EL (cell line): ENCODE measurements at places on chromosomes 3 and 15.

- no peak for DNase-seq
These were observed 3.2 kb upstream of the SLC4A7 start for GRCh38 chr3:27487383-27487782.

DNA sequence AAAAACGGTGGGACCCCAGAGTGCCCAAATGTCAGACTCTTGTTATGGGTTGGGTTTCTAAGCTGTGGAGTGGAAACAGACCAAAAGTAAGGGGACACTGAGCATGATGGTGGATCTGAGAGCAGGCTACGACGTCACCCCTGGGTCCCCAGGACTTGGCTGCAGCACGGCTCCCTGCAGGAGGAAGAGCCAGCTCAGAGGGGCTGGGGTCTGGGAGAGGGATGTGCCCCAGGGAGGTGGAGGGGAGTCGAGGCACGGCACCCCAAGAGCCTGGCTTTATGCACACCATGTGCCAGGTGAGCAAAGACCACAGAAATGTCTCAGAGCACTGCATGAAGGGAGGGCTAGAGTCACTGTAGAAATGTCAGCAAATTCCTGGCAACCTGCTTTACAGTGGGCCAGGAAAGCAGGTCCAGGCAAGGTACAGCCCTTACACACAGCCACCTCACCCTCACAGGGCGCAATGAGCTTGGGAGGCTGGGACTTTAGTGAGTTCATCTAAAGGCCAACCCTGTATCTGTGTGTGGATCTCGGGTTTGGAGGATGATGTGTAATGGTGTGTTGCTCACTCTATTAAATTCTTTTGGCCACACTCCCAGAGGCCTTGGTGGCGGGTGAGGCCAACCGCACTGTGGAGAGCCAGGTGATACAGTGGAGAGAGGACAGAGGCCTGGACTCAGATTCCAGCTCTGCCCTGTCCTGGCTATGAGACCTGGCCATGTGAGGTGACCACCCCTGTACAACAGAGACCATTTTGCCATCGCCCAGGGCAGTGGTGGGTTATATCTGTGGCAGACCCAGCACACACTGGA is 14.1 kb downstream of the CTSH start:
- peak; percentile 91 for DNase-seq

- DNase-seq, result peak; percentile 21
These were observed 4.4 kb downstream of the ITIH3 start for GRCh38 chr3:52798978-52799476.

GRCh38 chr3:157543501-157544035 is 40.4 kb upstream of the VEPH1 start:
- no peak for DNase-seq

DNA sequence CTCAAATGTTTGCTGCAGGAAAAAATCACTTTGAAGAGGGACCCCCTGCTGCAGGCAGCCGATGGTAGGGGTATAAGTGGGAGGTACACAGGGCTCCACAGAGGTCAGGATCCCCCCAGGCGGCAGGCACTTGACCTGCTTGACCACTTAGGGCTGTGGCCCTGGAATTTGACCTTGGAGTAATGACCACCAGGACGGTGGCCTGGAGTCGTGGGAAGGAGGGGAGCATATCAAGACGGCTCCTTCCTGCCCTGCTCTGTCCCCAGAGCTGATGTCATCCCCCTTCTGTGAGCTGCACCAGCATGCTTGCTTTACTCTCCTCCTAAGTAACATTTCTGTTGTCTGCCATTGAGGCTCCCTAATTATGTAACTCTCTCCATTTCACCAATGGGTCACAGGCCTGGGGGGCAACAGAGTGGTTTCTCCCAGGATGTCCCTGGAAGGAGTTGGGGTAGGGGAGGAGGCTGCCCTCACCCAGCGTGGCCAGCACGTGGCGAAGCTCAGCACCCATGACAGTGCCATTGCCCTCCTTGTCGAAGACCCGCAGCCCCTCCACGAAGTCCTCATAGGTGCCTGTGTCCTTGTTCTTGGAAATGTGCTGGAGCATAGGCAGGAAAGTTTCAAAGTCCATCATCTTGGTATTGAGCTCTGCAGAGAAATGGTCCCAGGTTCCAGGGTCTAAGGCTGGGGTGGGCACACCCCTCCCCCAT is 4.1 kb downstream of the MYL3 start:
- no peak for DNase-seq

GRCh38 chr3:149388001-149388440 is 10.6 kb upstream of the TM4SF1 start:
- DNase-seq, result peak; percentile 90

DNA sequence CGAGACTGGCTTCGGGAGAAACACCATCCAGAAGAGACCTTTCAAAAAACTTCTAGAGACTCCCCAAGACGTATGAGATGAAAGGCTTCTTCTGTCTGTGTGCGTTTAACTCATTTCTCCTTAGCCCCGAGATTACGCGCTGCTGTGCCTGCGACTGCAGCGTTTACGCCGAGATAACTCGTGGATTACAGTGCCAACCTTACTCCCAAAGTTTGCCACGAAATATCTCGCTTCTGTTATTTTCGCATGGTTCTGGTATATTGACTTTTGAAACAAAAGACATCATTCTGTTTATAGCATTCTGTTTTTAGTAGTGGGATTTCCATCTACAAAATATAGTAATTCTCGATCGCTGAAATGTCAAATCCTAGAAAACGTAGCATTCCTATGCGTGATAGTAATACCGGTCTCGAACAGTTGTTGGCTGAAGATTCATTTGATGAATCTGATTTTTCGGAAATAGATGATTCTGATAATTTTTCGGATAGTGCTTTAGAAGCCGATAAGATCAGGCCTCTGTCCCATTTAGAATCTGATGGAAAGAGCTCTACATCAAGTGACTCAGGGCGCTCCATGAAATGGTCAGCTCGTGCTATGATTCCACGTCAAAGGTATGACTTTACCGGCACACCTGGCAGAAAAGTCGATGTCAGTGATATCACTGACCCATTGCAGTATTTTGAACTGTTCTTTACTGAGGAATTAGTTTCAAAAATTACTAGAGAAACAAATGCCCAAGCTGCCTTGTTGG is 467 bp downstream of the PGBD4 start:
- no peak for DNase-seq

DNA sequence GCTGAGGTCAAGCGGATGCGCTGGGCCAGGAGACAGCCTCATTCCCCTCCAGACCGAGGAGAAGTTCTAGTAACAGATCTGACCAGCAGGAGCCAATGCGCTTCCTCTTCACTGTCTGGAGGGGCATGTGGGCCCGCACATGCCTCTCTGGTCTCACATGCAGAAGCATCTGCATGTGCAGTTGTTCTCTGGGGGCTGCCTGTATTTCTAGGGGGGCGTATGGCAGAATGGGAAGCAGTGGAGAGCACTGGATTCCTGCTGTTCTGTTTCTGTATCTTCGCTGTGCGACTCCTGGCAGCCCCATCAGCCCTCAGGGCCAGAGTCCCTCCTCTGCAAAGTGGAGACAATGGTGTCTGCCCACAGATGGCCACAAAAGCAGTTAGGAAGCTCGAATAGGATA is 170.4 kb upstream of the IQSEC1 start:
- DNase-seq, result no peak

DNA sequence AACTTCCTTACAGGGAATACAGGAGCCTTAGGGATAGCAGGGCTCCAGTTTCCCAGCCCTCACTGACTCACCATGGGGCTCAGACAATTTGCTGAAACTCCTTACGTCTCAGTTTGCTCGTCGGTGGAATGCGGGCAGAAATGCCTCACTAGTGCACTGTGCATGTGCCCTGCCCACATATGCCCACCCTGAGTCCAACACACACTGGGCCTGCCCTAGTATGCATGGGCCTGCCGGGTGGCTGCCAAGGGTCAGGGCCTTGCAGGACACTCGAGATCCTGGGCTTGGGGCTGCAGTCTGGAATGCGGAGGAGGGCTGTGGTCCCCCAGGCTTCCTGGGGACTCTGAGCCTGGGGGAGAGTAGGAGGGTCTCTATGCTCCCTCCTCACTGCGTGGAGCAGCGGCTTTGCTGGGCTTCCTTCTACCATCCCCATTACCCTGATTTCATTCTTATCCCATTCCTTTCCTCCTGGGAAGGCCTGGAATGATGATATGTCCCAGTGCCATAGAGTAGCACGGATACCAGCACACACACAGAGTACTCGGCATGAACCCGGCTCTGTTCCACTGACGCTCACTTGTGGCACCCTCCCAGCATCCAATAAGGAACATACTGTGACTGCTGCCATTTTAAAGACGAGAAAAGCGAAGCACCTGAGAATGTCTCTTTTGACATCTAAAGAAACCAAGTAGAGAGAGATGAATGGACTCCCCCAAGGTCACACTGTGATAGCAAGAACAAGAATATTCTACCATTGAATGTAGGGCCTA is 124.2 kb downstream of the ASB7 start:
- peak; percentile 60 for DNase-seq

DNA sequence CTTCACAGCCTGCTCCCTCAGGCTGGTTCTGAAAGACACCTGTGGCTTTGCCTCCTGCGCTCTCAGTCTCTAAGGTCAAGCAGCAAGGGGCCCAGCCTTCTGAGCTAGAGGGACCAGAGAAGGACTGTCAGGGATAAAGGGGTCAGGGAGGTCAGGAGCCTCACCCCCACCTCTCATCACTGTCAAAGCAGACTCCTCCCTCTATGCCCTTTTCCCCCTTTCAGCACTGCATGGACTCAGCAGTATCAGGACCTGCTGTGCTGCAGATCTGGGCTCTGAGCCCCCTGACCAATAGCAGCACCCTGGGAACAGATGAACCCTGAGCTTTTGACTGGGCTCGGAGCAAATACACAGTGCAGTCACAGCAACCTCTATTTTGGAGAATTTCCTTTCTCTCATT is 3.2 kb upstream of the BMF start:
- no peak for DNase-seq

DNA sequence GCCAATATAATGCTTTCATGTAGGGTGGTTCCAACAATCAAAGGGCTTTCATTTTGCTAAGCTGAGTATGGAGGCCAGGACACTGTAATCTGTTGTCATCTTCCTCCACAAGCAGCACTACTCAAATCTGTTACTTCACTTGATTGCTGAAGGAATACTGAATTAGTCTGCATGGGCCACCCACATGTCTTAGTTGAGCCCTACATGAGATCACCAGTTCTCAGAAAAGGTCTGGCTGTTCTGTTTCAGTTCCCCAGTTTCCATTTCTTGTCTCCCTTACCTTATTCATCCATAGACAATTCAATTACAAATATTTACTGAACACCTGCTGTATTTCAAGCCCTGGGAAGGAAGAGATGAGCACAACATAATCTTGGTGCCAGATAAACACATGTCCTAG is 119.2 kb downstream of the FHIT start:
- DNase-seq, result no peak

- DNase-seq, result no peak
These were observed 6.9 kb upstream of the PLSCR2 start for GRCh38 chr3:146476094-146476740.

DNA sequence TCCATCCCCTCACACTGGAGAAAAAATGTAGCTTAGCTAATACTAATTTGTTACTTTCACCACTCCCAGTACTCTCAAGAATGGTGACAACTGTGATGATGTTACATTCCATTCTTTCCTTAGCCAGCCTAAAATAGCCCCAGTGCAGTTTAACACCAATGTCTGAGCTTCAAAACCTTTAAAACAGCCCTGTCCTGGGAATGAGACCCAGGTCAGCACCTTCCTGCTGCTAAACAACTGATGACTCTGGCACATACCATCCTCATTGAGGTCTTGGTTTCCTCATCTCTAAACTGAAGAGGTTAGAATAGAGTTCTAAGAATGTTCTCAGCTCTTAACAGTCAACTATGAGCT is 3.8 kb downstream of the SCAMP2 start:
- no peak for DNase-seq
